Lower lobe of right lung (tissue), 2 donors: ENCODE measurements at places on chromosomes 16 and 17. TPM values are rescaled to one million over a fixed set of nuclear protein-coding genes. Genes with fewer than 3 reads are reported as not detected.

The C1QTNF8 gene
- total RNA-seq: not detected

- DNase-seq: no peak
These were observed 28.1 kb downstream of the EMP2 start for GRCh38 chr16:10552281-10552680.

- no peak for DNase-seq
These were observed 1.3 kb downstream of the PLK1 start for GRCh38 chr16:23679986-23680336.

GRCh38 chr17:60345233-60345632 is 46.7 kb downstream of the USP32 start:
- DNase-seq: no peak
